ENCODE measurements at places on chromosomes 4 and X. TPM values are rescaled to one million over a fixed set of nuclear protein-coding genes. Genes with fewer than 3 reads are reported as not detected.

- no peak for DNase-seq
- H3K4me1 ChIP-seq = no peaks in the 10 kb centered on the region
- H3K27ac ChIP-seq = no peak overlapping the region
- H3K4me3 ChIP-seq = no peak overlapping the region
These were observed 92.5 kb downstream of the TLL1 start for GRCh38 chr4:165965503-165965902.

GRCh38 chr4:143178923-143179322 is 5.8 kb upstream of the USP38 start:
- peaks cover 25% of the 10 kb centered on the region for H3K4me1 ChIP-seq
- H3K27me3 ChIP-seq = no peaks in the 10 kb centered on the region
- H3K36me3 ChIP-seq = no peaks in the 10 kb centered on the region

The TEX13B gene
- total RNA-seq = not detected

The CLCN4 gene
- 3.1 TPM for total RNA-seq

The RPL39 gene
- 3,660 TPM for total RNA-seq

All from PC-9 (cell line).